Epithelial cell of prostate (primary cell): ENCODE measurements at places on chromosomes 2 and 18.

DNA sequence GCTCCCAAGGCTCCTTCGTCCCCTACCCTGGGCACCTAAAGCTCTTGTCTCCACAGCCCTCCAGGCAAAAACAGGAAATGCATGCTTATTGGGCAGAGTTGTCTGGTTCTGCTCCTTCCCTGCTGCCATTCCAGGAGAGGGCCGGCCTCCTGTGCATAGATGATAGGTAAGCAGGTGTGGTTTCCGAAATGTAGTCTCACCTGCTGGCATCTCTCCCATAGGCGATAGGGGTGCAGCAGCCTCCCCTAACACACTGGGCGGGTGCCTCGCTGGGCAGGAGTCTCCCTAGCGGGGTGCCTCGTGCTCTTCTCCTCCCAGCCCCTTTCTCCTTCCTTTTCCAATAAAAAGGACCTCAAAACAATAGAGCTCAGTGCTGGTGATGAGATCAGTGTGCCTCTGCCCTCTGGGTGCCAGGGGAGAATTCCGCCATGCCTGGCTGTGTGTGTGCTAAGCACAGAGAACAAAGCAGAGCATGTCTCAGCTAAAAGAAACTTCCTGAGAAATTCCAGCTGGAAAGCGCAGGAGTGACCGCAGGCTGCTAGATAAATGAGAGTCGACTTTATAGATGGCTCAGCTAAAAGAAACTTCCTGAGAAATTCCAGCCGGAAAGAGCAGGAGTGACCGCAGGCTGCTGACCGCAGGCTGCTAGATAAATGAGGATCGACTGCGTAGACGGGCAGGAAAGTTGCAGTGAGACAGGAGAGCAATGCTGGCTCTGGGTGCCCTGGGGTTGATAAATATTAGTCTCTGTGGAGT lies 11.3 kb upstream of the PXDN start:
- DNase-seq: no peak

GRCh38 chr2:227627769-227628168 lies 10.5 kb downstream of the SCYGR4 start:
- no peak for DNase-seq

DNA sequence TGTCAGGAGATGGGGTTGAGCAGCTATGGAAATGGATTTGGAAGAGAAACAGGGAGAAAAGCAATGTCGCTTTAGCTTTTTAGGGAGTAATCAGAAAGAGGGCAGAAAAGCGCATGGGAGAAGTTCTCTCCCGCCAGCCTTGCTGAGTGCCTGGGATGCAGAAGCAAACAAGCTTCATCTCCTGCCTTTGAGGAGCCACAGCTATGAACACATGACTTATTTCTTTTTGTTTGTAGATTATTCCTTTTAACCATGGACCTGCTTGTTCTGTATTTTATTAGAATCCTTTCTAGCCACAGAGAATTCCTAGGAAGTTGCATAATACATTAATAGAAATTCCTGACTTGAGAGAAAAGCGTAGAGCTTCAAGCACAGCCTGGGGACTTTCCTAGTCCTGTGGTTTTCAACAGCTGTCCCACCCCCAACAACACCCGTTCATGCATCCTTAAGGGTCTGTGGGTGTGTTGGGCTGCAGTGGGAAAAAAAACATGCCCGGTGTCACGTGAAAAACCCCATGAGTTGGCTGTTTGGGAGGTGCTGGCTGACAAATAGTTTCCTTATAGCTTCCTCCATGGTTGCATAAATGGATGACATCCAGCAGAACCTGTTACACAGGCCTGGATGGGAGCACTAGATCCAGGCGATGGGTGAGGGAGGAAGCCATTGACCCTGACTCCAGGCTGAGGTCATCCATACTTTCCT lies 14.9 kb downstream of the SLC9A4 start:
- DNase-seq: peak; percentile 91

DNA sequence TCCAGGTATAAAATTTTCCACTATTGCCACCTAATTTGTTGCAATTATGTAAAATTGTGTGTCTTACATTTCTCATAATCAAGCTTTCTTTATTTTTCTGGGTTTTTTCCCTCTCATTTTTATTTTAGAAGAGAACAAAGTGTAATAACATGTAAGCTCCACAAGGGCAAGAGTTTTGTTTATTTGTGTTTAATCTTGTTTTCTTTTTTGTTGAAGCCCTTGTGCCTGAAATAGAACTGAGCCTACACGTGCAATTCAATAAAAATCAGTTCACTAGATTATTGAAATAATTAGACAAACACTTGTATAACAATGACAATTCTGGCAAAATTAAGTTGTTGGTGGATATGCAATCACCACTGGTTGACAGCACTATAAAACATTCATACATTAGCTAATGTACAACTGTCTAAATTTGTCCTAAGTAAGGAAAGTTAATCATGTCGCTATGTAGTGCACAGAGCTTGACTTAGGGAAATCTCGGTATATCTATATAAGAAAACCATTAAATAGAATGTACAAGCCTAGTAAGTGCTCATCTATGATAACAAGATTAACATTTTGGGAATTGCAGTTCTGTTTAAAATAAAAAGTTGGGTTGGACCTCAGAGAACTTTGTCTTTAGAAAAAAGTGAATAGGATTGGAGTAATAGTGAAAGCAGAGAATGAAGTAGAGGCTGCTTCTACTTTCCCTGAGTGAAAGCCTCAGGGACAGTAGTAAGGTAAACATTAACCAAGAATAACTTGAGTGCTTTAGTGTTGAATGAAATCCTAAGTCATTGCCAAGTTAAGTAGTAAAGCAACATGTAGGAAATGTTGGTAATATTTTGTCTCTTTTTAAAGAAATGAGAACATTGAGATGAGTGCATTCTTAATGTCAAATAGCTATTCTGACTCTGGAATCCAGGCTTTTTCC lies 37.4 kb upstream of the NOL4 start:
- no peak for DNase-seq

DNA sequence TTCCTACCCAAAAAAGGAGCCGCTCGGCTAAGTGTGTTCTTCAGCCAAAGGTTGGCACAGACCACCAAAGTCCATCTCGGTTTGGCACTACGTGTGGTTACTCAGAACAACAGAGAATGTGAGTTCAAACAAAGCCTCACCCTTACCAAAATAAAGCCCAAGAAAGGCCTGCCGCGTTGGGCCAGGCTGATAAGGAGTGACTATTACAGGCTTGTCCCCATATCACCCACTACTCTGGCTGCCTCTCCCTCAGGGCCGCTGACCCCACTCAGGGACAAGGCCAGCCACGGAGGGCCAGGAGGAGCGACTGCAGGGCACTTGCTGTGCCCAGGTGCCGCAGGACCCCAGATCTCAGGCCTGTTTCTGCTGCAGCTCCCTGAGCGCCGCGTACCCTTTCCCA lies 13.8 kb downstream of the HS1BP3 start:
- no peak for DNase-seq

DNA sequence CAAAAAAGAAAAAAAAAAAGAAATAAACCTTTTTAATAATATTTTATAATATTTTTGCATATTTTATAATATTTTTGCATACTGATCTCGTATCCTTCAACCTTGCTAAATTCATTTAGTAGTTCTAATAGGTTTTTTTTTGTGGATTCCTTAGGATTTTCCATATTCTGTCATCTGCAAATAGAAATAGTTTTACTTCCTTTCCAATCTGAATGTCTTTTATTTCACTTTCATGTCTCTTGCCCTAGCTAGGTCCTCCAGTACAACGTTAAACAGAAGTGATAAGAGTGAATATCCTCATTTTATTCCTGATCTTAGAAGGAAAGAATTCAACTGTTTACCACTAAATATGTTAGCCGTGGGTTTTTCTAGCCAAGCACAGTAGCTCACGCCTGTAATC lies 13.7 kb downstream of the LMAN2L start:
- DNase-seq: no peak
